ENCODE measurements at places on chromosomes 7 and 10.

DNA sequence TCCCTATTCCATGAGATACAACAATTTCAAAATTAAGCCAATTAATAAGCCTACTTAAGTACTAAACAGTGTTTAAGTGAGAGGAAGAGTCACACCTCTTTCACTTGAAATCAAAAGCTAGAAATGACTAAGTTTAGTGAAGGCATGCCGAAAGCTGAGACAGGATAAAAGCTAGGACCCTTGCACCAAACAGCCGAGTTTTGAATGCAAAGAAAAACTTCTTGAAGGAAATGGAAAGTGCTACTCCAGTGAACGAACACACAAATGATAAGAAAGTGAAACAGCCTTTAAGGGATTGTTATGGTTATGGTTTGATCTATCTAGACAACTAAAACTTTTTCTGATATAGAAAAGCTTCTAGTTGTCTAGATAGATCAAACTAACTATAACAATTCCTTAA, 135.4 kb upstream of the KMT2E start:
- DNase-seq, result no peak
- H3K4me1 ChIP-seq, result peaks cover 2% of the 10 kb centered on the region
- no peak overlapping the region for H3K27ac ChIP-seq
- H3K27me3 ChIP-seq, result peaks cover 2% of the 10 kb centered on the region

GRCh38 chr7:101420436-101420835, 57.8 kb downstream of the COL26A1 start:
- H3K36me3 ChIP-seq, result no peaks in the 10 kb centered on the region
- no peak overlapping the region for H3K4me3 ChIP-seq
- peaks cover 4% of the 10 kb centered on the region for H3K27me3 ChIP-seq

GRCh38 chr10:48527756-48528155, 77.1 kb downstream of the ARHGAP22 start:
- DNase-seq, result no peak
- H3K27ac ChIP-seq, result no peak overlapping the region
- H3K36me3 ChIP-seq, result no peaks in the 10 kb centered on the region
- peaks cover 3% of the 10 kb centered on the region for H3K4me1 ChIP-seq
- H3K27me3 ChIP-seq, result peaks cover 30% of the 10 kb centered on the region

GRCh38 chr7:130020434-130020833, 30.7 kb downstream of the ZC3HC1 start:
- no peaks in the 10 kb centered on the region for H3K27me3 ChIP-seq
- no peak for DNase-seq
- peaks cover 81% of the 10 kb centered on the region for H3K36me3 ChIP-seq
- H3K4me1 ChIP-seq, result no peaks in the 10 kb centered on the region
- no peak overlapping the region for H3K27ac ChIP-seq
- H3K4me3 ChIP-seq, result no peak overlapping the region

Data from naive thymus-derived CD8-positive, alpha-beta T cell (primary cell).